Right lobe of liver (tissue), 6 donors: ENCODE measurements at places on chromosomes 5 and 9.

GRCh38 chr9:18075253-18075952 is 398.6 kb upstream of the ADAMTSL1 start:
- DNase-seq: no peak

GRCh38 chr5:27548484-27548883 is 510.1 kb upstream of the CDH9 start:
- no peak for DNase-seq

DNA sequence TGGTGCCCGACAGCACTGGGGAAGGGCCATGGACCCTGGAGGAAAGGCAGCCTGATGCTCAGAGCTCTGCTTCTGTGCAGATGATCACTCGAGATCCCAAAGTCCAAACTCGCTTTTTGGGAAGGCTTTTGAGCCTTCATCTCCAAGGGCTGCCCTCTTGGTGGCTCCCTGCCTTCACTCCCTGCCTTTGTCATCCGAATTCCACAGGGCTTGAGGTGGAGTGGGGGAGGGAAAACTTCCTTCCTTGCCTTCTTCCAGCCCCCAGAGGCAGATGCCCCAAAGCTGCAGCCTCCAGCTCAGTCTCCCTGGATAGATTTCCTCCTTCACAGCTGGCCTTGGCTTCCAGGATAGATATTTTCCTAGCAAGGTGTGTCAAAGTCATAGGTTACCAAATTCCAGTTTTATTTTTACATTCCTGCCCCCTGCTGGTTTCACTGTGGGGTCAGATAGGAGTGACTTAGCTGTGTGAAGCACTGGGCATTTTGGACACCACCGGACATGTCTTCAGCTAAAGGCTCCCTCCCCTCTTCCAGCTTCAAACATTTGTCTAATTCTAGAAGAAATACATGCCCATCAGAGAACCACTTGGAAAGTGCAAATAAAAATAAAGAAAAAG is 268.2 kb downstream of the HSPA4 start:
- DNase-seq: peak; percentile 21

DNA sequence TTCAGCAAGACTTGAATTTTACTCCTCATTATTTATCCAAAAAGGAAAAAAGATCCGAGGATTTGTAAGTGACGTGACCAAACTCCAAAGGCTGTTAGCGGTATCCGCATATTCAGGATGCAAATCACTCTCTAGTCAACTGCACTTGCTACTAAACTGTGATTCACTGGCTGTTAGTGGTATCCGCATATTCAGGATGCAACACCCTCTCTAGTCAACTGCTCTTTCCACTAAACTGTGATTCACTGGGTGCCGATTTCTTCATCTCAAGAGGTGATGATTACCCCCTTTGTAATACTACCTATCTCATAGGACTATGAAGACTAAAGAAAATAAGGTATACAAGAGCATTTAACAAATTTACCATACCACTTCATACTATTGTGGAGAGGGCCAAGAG is 5.7 kb downstream of the MAPKAP1 start:
- no peak for DNase-seq

GRCh38 chr5:37668524-37669047 is 171.3 kb downstream of the GDNF start:
- peak; percentile 67 for DNase-seq

DNA sequence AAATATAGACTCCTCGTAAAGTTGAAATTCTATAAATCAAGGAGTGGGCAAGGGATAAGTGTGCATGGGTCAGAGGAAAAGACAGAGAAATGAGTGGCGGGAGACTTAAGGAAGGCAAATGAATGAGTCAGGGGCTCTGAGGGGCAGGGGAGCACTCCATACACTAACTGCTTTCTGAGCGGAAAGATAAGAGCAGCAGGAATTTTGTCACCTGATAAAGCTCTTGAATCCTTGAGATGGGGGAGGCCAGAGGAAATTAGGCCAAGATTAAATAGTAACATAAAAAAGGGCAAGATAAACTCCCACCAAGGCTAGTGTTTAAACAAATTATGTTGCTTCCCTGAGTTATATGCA is 191.0 kb upstream of the S1PR3 start:
- DNase-seq: no peak

DNA sequence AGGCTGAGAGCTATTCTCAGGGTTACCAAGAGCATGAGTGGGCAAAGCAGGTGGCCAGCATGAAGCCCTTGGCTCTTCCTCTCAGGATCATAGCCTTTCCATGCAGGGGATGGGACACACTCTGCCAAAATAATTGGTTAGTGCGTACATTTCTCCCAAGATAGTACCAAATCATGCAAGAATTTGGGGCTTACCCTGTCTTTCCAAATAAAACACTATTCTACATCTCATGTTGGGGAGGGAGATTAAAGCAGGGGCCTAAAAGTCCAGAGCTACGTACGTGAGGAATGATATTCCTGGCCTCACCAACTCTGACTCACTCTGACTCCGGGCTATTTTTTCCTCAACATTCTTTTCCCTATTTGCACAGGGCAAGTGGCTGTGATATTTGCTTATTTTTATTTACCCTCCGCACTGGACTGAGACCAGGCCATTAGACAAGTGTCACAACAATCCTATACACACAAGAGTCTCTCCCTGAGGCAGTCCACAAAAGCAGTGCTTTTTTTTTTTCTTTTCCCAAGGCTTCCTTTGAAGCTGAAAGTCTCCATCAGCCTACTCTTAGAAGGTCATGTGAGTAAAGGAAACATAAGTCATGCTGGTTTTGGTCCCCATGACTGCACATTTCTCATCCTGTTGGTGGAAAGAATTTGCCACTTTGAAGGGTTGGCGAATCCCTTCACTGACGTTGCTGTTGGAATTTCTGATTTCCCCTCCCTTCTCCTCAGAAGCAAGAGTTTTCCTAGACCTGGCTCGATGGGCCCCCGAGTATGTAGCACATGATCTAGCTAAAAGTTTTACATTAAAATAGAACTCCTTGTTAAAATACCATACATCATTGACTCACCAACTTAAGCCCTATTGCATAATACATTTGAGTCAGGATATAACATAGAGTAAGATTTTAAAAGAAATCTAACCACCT is 40.0 kb downstream of the TMEM252 start:
- no peak for DNase-seq

DNA sequence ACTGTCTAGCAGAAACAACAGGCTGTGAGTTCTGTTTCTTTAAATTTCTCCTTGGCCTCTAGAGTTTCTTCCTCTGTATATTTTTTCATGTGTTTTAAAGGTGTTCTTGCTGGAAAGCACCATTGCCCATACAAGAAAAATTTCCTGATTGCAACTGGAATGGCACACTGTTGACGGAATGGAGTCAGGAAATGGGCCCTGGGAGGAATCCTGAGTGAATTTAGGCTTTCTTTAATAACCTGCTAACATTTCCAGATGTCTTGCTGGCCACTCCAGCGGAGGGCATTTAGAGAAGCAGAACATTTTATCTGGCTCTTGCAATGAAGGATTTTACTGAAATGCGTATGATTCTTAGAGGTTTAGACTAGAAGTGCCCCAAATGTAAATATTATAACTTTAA is 736.3 kb downstream of the TAF11L14 start:
- DNase-seq: no peak

- no peak for DNase-seq
Measured at GRCh38 chr5:15014809-15015208, 143.2 kb upstream of the ANKH start.

DNA sequence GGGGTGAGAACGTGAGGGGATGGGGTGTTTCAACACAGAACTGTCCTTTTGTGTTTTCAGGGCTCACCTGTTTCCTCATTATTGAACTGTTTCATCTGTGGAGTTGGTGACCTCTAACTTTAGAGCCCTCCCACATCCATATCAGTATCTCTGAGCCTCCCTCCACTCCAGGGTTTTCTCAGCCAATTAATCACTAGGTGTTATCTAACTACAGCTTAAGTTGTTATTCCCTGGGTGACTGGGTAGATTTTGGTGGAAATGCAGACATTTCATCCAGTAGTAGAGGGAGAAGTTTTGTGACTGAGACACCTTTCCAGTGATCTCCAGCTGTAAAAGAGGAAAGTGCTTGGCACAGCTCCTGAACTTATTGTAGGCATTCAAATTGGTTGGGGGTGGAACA is 23.7 kb downstream of the PPP3R2 start:
- DNase-seq: no peak

- DNase-seq: no peak
Measured at GRCh38 chr9:79213417-79214125, 358.2 kb upstream of the TLE4 start.

DNA sequence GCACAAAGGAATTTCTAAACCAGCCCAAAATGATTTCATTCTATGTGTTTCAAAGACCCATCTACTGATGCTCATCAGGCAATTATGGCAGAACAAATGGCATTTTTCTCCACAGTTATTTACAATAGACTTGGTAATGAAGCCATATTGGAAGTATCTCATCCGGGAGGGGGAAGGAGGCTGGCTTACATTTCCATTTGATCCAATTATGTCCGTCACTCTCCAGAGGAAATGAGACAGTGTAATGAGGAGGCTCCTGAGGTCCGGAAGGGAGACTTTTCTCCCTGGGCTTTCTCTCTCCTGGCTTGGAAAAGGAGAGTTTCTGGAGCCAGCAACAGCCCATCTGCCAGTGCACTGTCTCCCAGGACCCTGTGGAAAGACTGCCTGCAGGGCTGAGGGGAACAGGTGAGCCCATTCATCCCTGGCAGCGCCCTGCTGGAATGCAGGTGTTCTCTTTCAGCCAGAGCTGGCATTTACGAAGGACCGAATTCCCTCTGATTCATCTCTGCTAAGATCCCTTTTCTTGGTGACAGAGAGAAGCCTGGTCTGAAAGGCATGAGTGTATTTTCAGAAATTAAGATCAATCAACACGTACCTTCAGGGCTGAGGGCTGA is 54.9 kb upstream of the SAP30L start:
- DNase-seq: no peak

DNA sequence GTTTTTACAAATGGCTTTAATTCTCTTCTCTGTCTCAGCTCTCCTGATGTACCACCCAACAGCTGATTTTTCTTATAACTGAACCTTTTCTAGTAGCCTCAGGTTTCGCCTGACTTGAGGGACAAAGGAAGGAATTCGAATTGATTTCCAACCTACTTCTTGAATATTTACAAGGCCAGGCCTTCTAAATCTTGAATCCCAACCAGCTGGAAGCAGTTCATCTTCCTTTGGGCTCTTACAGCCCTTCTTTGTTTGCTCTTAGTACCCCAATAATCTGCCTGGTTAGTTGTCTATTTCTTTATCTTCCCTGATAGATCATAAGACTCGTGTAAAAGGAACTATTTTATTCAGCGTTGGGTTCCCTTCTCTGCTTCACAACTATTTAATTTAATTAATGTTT is 95.9 kb downstream of the NLN start:
- no peak for DNase-seq

- DNase-seq: no peak
Measured at GRCh38 chr9:69877852-69878514, 57.4 kb downstream of the CFAP95 start.

DNA sequence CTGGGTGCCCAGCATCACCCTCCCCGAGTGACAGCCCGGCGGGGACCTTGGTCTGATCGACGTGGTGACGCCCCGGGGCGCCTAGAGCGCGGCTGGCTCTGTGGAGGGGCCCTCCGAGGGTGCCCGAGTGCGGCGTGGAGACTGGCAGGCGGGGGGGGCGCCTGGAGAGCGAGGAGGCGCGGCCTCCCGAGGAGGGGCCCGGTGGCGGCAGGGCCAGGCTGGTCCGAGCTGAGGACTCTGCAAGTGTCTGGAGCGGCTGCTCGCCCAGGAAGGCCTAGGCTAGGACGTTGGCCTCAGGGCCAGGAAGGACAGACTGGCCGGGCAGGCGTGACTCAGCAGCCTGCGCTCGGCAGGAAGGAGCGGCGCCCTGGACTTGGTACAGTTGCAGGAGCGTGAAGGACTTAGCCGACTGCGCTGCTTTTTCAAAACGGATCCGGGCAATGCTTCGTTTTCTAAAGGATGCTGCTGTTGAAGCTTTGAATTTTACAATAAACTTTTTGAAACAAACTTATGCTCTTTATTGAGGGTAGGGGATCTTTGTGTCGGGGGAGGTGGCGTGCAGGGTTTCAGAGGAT is 1.3 kb downstream of the GADD45G start:
- peak; percentile 85 for DNase-seq

- no peak for DNase-seq
Measured at GRCh38 chr9:111078391-111079038, 40.2 kb upstream of the LPAR1 start.

DNA sequence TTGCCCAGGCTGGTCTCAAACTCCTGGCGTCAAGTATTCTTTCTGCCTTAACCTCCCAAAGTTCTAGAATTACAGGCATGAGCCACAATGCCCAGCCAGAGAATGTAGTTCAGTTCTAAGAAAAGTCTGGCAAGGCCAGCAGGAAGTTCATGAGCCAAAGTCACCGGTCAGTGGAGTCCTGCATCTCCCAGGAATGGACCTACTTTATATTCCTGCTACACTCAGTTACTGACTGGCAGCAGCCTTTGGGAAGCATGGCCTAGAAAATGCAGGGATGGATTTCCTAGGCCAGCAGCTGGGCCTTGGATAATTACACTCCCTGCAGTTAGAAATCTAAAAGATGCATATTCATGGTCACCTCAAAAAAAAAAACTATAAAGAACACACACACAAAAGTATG is 135.7 kb downstream of the CAAP1 start:
- DNase-seq: no peak

GRCh38 chr5:176888016-176888864 is 10.9 kb downstream of the HK3 start:
- DNase-seq: no peak

DNA sequence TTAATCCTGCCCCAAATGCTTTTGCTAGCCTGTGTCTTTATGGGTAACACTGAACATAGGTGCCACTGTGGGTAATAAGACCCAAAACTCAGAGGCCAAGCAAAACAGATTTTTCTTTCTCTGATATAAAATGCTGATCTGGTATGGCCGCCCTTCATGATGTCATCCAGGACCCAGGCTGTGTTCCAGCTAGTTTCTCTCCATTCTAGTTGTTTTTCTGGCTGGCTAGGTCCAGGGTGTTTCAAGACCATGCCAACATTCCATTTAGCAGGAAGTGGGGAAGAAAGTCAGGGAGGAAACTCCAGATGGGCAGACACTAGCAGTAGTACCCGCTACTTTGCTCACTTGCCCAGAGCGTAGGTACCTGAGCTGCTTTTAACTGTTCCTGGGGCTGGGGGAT is 183.9 kb upstream of the OTULINL start:
- no peak for DNase-seq

GRCh38 chr5:57843059-57843367 is 360.4 kb upstream of the ACTBL2 start:
- no peak for DNase-seq

GRCh38 chr5:108295578-108296368 is 86.1 kb downstream of the FBXL17 start:
- DNase-seq: no peak

DNA sequence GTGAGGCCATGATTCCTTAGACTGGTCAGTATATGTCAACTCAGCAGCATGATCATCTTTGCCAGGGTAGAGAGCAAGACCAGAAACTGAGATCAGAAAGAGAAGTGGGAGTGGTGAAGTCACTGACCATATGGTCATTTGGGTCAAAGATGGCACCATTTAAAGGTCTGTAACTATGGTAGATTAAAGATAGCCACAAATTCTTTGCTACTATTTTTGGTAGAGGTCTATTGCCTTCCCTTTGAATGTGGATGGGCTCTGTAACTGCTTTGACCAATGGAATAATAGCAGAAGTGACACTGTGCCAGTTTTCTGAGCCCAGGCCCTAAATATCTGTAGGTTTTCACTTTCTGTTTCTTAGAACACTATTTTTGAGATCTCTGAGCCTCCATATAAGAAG is 117.6 kb downstream of the PCSK1 start:
- no peak for DNase-seq

- no peak for DNase-seq
Measured at GRCh38 chr5:158752656-158752973, 347.1 kb downstream of the EBF1 start.
